ENCODE measurements at places on chromosomes 3 and 15.

GRCh38 chr15:97874139-97874538 lies 86.4 kb upstream of the ARRDC4 start:
- DNase-seq: no peak

DNA sequence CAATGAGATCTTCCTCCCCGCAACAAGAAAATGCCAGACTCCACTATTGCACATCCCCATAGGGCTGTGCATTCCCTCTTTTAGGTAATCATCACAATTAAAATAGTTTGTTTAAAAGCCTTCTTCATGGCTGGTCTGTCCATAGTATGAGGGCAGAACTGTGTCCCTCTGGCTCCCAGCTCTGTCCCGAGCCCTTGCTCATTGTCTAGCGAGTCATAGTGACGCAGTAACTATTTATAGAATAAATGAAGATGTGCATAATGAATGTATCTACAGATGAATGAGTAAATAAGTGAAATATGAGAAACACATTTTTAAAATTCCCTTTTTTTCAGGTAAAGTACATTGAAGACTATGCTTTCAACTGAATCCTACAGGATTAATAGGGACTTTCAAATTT lies 128.4 kb upstream of the TMC3 start:
- DNase-seq: no peak

DNA sequence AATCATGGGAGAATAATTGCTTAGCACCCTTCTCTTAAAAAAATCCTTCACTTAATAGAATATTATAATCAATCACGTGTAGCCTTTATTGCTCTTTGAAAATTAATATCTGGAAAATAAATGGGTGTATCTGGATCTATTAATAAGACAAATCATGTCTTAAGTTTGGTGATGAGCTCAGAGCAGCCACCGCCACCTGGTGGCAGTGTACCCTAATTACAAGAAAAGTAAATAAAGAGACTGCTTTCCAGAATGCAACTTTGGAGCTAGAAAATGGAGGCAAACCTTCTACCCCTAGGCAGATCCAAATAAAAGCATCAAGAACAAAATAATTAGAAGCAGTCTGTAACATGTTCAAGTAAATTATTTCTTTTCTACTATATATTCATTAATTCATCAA lies 43.5 kb downstream of the EPHB1 start:
- no peak for DNase-seq

GRCh38 chr15:40796041-40796440 lies 10.8 kb upstream of the ZFYVE19 start:
- no peak for DNase-seq

GRCh38 chr3:100368441-100368840 lies 32.4 kb downstream of the TOMM70 start:
- DNase-seq: no peak

DNA sequence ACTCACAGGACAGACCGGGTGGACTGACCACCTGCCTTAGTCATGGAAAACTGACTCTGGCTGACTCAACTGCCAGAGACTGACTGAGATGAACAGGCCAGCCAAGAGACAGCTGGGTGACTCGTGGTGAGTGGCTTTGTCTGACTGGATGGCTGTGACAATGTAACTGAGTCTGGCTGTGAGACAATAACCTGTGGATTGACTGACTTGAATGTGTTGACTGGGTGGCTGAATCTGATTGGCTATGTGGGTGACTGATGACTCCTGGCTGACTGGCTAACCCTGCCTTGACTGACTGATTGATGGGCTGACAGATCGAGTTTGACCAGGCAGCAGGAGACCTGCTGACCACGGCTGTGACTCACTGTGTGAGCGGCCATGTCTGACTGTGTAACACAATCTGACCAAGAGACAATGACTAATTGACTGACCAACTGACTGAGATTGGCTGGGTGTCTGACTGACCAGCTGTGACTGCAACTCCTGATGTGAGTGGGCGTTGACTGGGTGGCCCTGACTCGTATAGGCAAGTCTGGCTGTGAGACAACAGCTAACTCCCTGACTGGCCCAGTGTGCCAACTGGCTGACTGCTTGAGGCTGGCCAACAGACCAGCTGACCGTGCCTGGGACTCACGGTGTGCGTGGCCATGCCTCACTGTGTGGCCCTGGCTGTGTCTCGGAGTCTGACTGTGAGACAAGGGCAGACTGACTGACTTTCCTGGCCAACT lies 509.1 kb downstream of the SHQ1 start:
- DNase-seq: no peak

DNA sequence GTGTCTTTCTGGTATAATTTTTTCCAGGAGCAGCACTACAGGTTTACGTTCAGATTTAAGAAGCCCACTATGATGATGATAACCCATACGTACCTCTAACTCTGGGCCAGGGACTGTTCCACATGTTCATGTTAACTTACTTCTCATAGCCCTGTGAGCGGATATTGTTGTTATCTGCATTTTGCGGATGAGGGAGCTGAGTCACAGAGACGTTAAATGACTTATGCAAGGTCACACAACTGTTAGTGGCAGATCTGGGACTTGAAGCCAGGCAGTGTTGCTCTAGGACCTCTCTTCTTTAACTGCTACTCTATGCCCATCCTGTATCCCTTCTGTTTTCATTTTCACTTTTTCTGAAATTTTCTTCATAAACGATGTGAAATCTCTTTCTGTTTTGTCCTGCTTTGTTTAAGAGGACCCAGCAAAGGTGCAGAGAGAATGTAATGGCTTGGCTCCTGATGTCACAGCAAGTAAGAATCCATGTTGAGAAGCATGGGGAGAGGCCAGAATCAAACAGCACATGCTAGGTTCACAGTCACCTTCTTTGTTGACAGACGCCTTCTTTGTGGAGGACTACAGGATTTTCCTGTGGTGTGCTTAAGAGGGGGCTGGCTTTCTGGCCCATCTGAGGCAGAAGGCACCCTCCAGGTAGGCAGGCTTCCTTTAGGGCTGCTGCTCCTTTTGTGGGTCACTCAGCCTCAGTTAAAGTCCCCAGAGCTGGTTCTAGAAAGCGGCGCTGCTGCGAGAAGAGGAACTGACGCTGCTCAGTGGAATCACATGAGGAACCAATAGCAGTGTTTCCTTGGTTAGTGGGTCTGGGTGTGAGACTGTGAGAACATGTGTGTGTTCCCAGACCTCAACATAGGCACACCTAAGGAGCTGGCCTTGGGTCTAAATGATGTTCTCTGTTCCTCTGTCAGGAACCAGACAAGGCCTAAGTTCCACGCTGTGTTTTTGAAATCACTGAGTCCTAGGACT lies 121.6 kb downstream of the TMEM108 start:
- DNase-seq: no peak

All from Jurkat, Clone E6-1 (cell line).